Stimulated activated CD8-positive, alpha-beta memory T cell treated with anti-CD3 and anti-CD28 coated beads, Interleukin-4, amount 100 ng/mL, for 1 hour (primary cell): ENCODE measurements at places on chromosomes 1 and 21.

- no peak for DNase-seq
Measured at GRCh38 chr1:176735201-176735600, 272.2 kb downstream of the PAPPA2 start.

DNA sequence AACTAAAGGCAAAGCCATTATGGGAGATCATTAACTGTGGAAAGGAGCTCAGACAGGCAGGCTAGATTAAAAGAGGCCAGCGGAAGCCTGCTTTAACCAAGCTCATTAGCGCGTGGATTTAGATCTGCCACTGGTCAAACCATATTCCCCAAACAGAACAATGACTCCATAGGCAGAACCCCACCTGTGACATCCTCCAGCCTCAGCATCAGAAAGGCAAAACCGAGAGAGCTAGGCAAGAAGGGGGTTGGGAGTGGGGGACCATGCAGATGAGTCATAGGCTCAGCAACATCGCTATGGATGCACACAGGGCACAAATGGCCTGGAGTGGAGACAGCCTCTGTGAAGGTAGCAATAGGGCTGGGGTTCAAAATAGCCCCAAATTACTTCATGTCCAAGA, 20.6 kb downstream of the MKNK1 start:
- no peak for DNase-seq

DNA sequence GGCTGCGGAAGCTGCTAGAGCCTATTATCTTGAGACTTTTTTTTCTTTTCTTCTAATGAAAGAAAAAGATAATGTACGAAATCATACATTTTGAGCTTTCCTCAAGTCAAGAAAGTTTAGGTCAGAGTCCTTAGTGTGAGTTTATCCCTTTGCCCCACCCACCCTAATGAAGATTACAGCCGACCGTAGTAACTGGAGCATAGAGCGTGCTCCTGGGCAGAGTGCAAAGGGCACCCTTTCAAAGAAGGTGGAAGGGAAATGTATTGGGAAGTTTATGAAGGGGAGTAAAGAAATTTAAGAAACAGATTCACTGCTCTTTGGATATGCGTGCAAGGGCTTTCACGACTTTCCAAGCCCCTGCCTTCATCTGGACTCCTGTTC, 17.2 kb downstream of the GNG12 start:
- DNase-seq, result no peak

- no peak for DNase-seq
Measured at GRCh38 chr1:47738560-47739182, 258.5 kb downstream of the TRABD2B start.

GRCh38 chr21:45170987-45171386, 96.6 kb downstream of the ADARB1 start:
- DNase-seq, result no peak

GRCh38 chr1:204426035-204426436, 14.4 kb upstream of the PPP1R15B start:
- no peak for DNase-seq

DNA sequence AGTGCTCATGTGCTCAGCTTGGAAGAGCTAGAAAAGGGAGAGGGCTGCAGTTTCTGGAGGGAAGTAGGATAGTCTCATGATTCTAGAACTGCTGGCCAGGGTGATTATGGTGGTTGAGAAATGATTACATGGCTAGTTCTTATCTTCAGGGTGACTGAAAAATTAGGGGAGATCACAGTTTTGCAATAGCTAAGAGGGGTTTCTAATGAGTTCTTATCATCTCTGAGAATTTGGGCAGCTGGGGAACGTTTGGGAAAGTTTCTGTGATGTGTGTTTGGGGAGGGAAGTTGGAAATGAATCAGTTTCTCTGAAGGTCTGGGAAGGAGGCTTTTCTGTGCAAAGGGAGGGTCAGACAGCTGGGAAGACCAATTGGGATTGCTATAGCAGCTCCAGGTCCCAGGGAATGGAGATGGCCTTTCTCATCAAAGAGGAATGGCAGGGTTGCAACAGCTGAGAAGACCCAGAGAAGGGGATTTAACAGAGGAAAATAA, 7.6 kb upstream of the RHOU start:
- no peak for DNase-seq

DNA sequence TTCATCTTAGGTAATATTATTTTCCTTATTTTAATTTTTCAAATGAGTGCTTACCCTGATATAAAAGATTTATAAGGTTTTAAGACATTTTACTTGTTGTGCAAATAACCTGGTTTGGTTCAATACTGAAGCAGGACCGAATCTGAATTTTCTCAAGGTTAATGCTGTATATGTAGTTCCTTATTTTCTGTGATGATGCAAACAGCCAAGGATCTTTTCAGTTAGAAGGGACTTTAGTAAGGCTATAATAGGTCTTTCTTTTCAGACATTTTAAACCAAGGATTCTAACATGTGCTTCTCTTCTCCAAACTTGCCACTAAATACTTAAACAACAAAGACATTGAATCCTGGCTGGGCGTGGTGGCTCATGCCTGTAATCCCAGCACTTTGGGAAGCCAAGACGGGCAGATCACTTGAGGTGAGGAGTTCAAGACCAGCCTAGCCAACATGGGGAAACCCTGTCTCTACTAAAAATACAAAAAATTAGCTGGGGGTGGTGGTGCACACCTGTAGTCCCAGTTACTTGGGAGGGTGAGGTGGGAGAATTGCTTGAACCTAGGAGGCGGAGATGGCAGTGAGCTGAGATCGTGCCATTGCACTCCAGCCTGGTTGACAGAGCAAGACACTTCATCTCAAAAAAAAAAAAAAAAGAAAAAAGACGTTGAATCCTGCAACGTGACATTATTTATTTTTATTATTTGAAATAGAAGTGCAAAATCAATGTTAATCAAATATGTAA, 3.2 kb upstream of the ARPC5 start:
- DNase-seq, result no peak
